Activated naive CD8-positive, alpha-beta T cell treated with anti-CD3 and anti-CD28 coated beads, Interleukin-2, amount 10 ng/mL, durations not matched to agents 7 days and 5 days (primary cell): ENCODE measurements at places on chromosomes 12 and 14. TPM values are rescaled to one million over a fixed set of nuclear protein-coding genes. Genes with fewer than 3 reads are reported as not detected.

The CFAP54 gene
- total RNA-seq = 0.94 TPM

The CPNE8 gene
- total RNA-seq = 2.8 TPM

The ITPK1 gene
- 94.1 TPM for total RNA-seq

The TUBA1C gene
- total RNA-seq = 168 TPM

The OR6C2 gene
- total RNA-seq = not detected

The PTPN21 gene
- not detected for total RNA-seq

DNA sequence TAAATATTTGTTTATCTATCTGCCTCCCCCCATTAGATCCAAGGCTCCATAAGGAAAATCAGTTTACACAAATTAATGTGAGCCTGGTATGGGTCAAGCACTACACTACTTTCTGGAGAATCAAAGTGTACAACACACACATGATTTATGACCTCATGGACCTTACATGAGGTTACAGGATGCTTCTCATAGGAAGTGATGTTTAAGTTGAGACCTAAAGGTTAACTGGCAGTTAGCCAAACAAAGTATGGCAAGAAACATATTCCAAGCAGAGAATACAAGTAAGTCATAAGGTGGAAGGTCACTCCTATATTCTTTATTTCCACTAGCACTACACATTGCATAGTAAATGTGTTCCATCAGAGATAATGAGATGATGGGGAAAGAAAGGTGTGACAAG, 39.2 kb downstream of the OSBPL8 start:
- H3K4me3 ChIP-seq = no peak overlapping the region
- no peak for DNase-seq
- H3K4me1 ChIP-seq = peaks cover 24% of the 10 kb centered on the region
- no peaks in the 10 kb centered on the region for H3K27me3 ChIP-seq
